Breast epithelium (tissue), 4 donors: ENCODE measurements at places on chromosomes 12 and 14. TPM values are rescaled to one million over a fixed set of nuclear protein-coding genes. Genes with fewer than 3 reads are reported as not detected.

The MRPS35 gene
- total RNA-seq, result 43.5 TPM

The SNW1 gene
- 48.3 TPM for total RNA-seq

The RPL36AL gene
- total RNA-seq, result 303 TPM

The ITGA7 gene
- 190 TPM for total RNA-seq

The XRCC3 gene
- 10.2 TPM for total RNA-seq
